Large intestine (tissue), 12 donors: ENCODE measurements at places on chromosomes 5 and 9. TPM values are rescaled to one million over a fixed set of nuclear protein-coding genes. Genes with fewer than 3 reads are reported as not detected.

GPR151 gene
- polyA plus RNA-seq: 0.04 TPM

- no peak for DNase-seq
Observed at GRCh38 chr5:2817031-2817603, 65.6 kb upstream of the IRX2 start.

GRCh38 chr9:122463828-122464632 is 13.7 kb downstream of the OR1J1 start:
- DNase-seq: no peak

ESM1 gene
- polyA plus RNA-seq: 2.9 TPM

DNA sequence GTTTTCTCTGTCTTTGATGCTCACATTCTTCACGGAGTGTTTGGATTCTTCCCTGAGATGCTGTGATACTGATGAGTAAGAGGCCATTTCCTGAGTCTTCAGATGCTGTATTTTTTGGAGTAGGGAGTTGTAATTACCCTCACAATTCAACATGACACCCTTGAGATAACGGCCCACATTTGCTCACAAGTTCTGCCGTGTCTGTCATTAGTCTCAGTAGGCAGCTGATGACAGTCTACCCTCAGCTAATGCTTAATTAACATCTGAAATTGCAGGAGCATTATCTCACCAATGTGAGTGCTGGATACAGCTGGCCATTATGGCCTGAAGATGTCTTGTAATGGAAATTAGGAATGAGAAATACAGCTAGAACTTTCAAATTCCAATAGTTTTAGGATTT is 307.1 kb upstream of the ADCY2 start:
- no peak for DNase-seq

ANAPC2 gene
- 47.0 TPM for polyA plus RNA-seq

GRCh38 chr9:94908011-94908563 is 181.6 kb downstream of the AOPEP start:
- no peak for DNase-seq

- DNase-seq: peak; percentile 66
Observed at GRCh38 chr9:34457266-34458012, 931 bp downstream of the FAM219A start.

ACOT12 gene
- polyA plus RNA-seq: 0.72 TPM

EQTN gene
- polyA plus RNA-seq: 0.34 TPM

- no peak for DNase-seq
Observed at GRCh38 chr5:43772764-43773477, 169.9 kb downstream of the NNT start.

CDH6 gene
- polyA plus RNA-seq: 13.1 TPM

DNA sequence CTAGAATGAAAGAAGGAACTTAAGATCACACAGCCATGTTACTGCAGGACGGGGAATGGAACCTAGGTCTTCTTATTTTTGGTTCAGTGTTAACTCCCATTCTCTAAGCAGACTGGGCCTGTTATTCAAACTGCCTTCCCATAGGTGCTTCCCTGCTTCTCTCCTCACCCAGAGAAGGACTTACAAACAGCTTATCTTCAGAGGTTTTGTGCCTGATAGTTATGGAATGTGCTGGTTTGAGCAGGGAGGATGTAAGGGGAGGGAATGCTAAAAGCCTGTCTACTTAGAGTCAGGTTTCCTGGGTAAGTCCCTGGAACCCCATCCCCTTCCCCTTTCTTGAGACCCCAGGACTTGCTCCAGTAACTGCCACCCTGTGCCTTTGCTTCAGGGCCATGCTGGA is 4.2 kb upstream of the PSMD5 start:
- DNase-seq: no peak

DNA sequence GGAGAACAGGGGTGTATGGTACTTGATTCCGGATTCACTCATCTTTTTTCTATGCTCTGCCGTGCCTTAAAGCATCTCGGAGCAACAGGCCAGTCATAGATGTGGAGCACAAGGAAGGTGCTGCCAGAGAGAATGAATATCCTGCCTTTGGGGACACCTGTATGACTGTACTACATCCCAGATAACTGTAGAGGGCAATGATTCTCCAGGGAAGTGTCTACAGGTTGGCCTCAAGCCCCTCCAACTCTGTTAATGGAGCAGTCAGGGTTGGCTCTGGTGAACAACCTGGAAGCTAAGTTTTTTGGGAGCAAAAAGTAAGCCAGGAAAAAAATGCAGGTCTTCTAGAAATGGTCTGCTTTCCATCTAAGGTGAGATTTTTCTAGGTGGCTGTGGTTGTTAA is 71.0 kb downstream of the NREP start:
- DNase-seq: no peak

DNA sequence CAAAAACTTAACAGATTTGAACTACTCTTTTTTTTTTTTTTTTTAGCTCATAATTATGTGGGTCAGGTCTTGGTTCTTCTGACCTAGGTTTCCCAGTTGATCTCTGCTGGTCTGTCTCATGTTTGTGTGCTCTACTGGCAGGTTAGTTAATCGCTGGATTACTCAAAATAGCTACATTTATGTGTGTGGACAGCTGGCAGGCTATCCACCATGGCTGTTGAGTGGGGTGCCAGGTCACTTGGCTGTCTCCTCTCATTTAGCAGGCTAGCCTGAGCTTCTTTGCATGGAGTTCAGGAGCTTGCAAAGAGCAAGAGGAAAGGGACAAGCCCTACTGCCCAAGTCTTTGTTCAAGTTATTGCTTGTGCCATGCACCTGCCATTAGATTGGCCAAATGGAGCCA is 9.3 kb downstream of the ADCY2 start:
- no peak for DNase-seq

GRCh38 chr9:110143950-110144545 is 63.9 kb downstream of the C9orf152 start:
- no peak for DNase-seq

ANKRD33B gene
- polyA plus RNA-seq: 0.88 TPM

ARL15 gene
- polyA plus RNA-seq: 41.5 TPM

GRCh38 chr9:137070201-137070905 is at the start of gene SAPCD2:
TSS of gene SAPCD2 (minus strand) at chr9:137070557. CDS start at chr9:137070460, 97 bp downstream.
- peak; percentile 94 for DNase-seq

DNA sequence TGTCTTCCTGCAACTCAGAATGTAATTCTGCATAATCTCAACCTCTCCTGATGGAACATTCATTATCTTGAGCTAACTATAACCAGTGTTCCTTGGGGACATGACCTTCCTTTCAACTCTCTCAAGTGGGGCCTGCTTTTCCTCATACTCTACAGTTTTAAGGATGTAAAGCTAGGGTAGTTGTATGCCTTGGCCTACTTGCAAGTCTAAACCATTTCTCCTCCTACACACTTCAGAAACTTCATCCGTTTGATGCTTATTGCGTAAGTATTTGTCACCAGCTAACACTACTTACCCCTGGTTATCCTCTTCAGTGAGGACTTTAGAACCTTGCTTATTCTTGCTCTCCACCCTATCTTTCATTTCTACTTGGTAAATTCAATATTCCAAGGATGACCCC is 548.9 kb downstream of the HINT1 start:
- no peak for DNase-seq

- no peak for DNase-seq
Observed at GRCh38 chr9:15484802-15485201, 26.0 kb downstream of the PSIP1 start.

GRCh38 chr9:135332979-135333748 is 146.4 kb upstream of the PPP1R26 start:
- DNase-seq: no peak

- no peak for DNase-seq
Observed at GRCh38 chr9:81729135-81729534, 39.8 kb upstream of the TLE1 start.

CCDC171 gene
- polyA plus RNA-seq: 3.7 TPM

- DNase-seq: no peak
Observed at GRCh38 chr5:77310494-77311213, 100.2 kb downstream of the PDE8B start.

DNA sequence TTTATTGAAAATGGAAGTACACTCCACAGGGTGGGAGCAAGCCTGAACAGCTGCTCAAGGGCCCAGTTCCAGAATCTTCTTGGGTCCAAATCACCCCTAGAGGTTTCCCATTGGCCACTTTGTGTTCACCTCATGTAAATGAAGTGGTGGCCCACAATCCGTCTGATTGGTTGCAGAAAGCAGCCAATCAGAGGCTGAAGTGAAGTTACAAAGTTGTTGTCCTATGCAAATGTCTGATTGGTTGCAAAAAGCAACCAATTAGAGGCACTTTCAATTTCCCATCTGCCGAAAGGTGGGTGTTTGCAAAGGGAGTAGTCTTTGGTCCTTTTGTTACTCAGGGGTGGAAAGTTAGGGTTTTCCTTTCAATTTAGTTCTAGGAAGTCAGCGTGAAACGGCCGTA is 8.8 kb downstream of the TMEM171 start:
- no peak for DNase-seq

DNA sequence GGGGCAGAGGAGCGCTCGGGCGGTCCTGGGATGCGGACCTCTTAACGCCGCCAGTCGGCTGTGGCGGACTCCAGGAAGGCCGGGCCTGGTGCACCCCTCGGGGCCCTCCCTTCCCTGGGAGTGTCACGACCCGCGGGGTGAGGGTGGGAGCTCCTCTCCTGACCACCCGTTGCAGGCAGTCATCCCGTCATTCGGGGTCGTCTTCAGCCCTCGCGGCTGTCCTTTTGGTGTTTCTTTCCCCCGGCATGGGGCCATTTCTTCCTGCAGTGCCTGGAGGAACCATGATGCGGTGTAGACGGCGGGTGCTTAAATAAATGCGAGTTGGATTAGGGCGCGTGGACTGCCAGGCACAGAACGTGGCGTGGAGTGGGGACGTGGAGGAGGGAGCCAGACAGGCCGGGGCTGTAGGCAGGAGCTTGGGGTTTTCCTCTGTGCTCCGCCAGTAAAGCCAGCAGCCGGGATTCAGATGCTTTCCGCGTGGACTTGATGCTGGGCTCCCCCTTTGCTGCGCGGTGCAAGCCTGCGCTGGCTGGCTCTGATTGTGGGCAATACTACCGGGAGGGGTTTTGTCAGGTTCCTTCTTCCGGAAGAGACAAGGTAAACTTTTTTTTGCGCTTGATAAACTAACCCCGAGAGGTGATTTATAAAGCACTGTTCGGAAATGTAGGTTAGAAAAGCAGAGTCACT is 868 bp downstream of the KDM4C start:
- DNase-seq: peak; percentile 83

CCT5 gene
- polyA plus RNA-seq: 178 TPM

HAPLN1 gene
- 5.0 TPM for polyA plus RNA-seq

TMEM8B gene
- polyA plus RNA-seq: 33.8 TPM

- DNase-seq: no peak
Observed at GRCh38 chr9:91086657-91087461, 274.9 kb downstream of the AUH start.

DNA sequence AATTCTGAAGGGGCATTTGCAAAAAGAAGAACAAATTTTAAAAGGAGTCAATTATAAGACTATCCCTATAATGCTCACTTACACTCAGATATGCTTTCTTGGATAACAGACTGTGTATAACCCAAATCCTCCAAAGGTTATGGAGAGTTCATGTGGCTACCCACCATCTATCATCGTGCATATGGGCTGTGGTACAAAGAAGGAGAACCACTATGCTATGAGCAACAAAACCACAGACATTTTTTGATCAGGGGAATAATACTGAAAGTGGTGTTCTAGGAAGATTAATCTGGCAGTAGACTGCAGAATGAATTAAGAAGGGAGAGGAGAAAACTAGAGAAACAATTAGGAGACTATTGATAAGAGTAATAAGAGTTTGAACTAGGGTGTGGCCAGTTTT is 16.8 kb downstream of the NR3C1 start:
- DNase-seq: no peak

TXNDC8 gene
- not detected for polyA plus RNA-seq

GRCh38 chr5:180790020-180790419 is 12.6 kb downstream of the MGAT1 start:
- no peak for DNase-seq

BNC2 gene
- polyA plus RNA-seq: 8.9 TPM

DNA sequence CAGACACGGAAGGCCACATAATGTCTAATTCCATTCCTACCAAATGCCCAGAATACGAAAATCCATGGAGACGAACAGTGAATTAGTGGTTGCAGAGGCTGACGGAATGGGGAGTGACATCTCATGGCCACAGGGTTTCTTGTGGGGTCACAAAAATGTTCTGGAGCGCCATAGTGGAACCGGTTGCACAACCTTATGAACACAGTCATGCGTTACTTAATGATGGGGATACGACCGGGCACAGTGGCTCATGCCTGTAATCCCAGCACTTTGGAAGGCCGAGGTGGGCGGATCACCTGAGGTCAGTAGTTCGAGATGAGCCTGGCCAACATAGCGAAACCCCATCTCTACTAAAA is 26.0 kb upstream of the TTLL11 start:
- no peak for DNase-seq

AIF1L gene
- polyA plus RNA-seq: 7.5 TPM

- peak; percentile 63 for DNase-seq
Observed at GRCh38 chr9:126301985-126302603, 24.5 kb upstream of the MVB12B start.

SLC46A2 gene
- polyA plus RNA-seq: 0.43 TPM

DNA sequence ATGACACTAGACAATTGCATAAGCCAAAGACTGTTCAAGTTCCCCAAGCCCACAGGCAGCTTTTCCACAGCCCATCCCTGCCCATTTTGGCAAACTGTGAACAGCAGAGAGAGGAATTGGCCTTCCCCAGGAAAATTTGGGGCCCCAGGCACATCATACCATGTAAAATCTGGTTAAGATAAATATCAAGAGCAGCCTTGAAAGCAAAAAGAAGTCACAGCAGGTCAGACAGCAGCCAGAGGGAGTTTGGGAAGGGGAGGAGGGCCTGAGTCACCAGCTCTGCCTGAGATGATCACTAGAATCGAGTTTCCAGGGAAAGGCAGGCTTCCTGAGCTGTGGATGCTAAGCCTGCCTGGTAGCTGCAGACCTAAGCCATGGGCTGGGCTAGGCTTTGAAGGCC is 179.2 kb downstream of the RFK start:
- DNase-seq: no peak

DNA sequence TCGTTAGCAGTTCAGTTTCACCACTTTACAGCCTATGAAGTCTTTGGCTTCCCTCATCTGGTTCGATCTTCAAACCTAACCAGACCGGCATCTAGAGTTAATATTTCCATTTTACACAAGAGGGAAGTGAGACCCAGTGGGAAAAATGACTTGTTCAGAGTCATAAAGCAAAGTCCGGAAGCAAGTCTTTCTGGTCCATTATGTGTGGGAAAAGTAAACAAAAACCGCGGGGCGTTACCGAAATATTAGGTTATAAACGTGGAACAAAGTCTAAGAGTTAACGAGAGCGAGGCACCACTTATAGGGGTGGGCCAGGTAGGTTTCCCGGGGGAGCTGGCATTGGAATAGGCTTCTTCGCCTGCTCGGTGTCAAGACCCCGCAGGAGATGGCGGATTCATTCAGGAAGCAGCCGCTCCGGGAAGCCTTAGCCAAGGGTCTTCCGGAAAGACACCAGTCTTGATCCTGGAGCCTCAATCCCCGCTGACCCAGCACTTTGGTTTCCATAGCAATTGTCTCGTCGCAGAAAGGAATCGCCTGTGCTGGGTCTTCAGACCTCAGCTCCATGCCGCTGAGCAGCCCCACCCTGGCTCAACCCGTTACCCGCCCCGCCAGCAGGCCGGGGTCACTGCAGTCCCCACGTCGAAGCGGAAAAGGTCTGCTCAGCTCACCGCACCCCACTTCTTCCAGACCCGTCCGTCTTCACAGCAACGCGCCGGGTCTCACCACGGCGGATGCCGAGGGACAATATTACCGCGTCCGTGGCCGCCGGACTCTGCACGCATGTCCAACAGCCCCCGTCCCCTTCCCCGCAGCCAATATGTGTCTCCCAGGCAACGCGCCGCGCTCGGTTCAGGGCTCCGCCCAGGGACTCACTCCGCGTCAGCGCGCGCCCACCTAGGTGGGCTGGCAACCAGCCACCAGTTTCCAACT is at the start of gene C5orf52:
Gene C5orf52, plus strand, starts transcription at position 872 of the 930 bp plus-strand sequence. CDS start 82 bp downstream, outside the sequence.
- peak; percentile 92 for DNase-seq

GRCh38 chr9:131346559-131346958 is 47.3 kb upstream of the PRRC2B start:
- no peak for DNase-seq

GRCh38 chr5:111165058-111165457 is 59.1 kb upstream of the CAMK4 start:
- no peak for DNase-seq
